ENCODE measurements at places on chromosomes 5 and 9. TPM values are rescaled to one million over a fixed set of nuclear protein-coding genes. Genes with fewer than 3 reads are reported as not detected.

Gene PTGS1
- 2.7 TPM for total RNA-seq

Gene HMCN2
- total RNA-seq = 3.4 TPM

Gene TMEM252
- 0.09 TPM for total RNA-seq

Gene CAMK2A
- 48.8 TPM for total RNA-seq

Gene ENHO
- total RNA-seq = 3.4 TPM

All from muscle of leg (tissue), 16 donors.